T1000 (cell line): ENCODE measurements at places on chromosomes 2 and 18.

- no peak for DNase-seq
These were observed 910.8 kb upstream of the CDH2 start for GRCh38 chr18:29087616-29088246.

DNA sequence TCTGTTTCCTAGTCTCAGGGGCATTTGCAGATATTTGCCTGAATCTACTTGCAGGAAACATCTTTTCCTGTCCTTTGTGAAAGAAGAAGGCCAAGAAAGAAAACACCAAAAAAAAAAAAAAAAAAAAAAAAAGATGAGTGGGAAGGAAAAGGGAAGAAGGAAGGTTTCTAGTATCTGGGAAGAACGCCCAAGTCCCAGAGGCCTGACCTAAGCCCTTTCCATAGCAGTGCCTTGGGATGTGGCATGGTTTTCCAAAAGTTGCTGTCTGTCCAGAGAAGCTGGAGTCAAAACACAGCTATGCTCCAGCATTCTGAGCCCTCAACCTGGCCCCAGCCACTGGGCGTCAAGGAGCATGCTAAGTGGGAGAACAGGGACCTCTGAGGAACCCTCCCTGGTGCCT, 123.5 kb downstream of the INHBB start:
- DNase-seq: no peak

DNA sequence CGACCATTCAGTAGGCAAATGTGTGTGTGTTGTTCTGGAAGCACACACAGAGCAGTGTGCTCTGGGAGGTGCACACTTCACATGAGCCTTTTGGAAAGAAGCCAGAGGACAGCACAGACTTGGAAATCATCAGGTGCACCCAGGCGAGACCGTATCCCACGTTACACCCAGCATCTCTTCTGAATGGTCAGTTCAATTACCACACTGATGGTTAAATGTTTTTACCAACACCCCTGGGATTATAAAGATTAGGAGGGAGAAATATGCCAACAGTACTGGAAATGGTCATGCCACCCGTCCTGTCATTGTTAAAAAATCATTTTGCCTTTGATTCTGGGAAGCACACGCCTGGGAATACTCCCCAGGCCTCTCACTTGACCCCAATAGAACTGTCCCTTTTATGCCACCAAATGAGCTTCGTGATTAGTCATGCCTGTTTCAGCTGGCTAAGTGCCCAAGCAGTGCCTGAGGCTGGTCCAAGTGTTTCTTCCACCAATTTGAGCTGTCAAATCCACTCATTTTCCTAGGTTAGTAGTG, 183.7 kb downstream of the NRP2 start:
- no peak for DNase-seq

GRCh38 chr18:31268985-31269406, 49.0 kb upstream of the DSG1 start:
- DNase-seq: no peak

GRCh38 chr18:46421973-46422551, 235.0 kb downstream of the LOXHD1 start:
- DNase-seq: no peak

DNA sequence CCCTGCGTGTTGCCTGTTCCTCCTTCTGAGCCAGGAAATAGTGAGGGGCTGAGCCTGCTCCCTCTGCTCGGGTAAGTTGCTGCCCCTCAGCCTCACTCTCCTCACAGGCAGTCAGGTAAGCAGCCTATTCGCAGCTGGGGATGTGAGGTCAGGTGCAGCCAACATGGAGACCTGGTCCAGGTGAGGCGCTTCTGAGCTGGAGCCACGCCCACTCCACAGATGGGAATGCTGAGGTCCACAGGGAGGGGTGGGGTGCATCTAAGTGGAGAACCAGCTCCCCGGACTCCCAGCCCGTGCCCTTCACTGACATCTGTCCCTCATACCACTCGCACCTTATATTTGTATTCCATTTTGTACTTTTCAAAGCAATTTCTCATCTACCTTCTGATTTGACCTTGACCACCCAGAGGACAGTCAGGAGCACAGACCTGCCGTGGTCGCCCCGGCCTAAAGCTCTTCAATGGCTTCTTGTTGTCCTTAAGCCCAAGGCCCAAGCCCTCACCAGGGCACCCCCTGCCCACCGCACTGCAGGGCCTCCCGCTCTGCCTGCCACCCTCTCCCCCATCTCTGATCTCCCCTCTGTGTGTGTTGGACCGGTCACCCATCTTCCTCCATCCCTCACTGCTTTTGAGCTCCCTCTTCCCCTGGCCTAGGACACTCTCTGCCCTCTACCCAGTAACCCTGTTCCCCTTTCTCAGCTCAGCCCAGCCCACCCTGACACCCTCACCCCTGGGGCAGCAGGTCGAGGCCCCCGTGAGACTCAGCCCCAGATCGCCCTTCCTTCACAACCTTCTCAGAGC, 49.2 kb upstream of the TAF1B start:
- no peak for DNase-seq

DNA sequence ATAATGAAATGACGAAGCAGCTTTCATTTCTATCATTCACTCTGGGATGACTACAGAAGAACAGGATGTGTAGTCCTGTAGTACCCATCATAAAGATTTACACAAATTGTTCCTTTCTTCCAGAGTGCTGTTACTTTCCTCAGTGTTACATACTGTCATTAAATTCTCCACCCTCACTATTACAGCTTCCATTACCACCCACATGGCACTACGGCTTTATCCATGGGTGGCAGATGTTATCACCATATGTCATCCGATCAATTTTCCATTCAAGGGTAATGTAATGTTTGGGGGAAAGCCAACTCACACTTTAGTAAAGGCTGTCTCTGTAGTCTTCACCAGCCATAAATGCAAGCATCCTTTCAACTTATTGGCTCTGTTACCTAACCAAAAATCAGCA, 7.1 kb upstream of the CSRNP3 start:
- DNase-seq: no peak

DNA sequence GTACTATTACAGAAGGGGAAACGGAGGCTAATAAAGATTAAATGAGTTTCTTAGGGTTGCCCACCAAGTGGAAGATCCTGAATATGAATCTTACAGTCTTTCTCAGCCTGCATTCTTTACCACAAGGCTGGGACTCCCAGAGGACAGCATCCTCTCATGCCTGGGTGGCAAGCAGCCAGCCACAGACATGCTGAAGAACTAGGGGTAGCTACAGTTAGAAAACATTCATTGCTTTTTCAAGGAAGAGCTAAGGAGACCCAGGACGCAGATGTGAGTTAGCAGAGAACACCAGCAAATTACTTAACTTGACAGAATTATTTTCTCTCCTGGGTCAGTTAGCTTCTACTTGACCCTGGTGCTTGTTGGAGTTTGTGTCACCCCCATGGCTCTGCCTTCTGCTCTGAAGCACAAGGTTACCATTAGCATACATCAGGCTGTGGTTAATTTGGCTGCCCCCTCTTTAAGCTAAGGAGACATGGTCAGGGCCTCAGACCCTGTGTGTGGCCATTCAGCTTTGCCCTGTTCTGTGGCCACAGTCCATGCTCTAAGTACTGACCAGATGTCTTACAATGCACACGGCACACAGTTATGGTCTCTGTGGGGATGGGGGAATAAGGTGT, 132.3 kb upstream of the TNP1 start:
- DNase-seq: no peak

GRCh38 chr2:27428213-27428977, at the start of gene NRBP1:
Gene NRBP1 (plus strand): TSS chr2:27428631. CDS start chr2:27433274, 4,643 bp downstream.
- DNase-seq: peak; percentile 77

- DNase-seq: no peak
These were observed 16.1 kb downstream of the MTX2 start for GRCh38 chr2:176285321-176285720.

DNA sequence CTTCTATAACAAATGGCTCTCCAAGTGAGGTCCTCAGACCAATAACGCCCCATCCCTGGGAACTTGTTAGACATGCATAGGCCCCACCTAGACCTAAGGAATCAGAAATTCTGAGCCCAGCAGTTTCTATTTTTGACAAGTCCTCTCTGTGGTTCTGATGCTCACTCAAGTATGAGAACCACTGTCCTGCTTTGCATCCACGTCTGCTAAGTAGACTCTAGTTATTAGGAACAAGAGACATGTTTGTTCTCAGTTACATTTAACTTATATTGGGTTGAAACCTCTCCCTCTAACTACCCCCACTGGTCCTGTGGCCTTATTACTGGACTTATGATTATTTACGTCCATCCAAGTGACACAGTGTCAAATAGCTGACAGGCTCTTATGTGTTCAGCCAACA, 70.3 kb downstream of the TMEM17 start:
- no peak for DNase-seq

- peak; percentile 30 for DNase-seq
These were observed 1.1 kb downstream of the GLI2 start for GRCh38 chr2:120736624-120737339.

GRCh38 chr2:5507367-5507766, 184.8 kb upstream of the SOX11 start:
- DNase-seq: no peak

DNA sequence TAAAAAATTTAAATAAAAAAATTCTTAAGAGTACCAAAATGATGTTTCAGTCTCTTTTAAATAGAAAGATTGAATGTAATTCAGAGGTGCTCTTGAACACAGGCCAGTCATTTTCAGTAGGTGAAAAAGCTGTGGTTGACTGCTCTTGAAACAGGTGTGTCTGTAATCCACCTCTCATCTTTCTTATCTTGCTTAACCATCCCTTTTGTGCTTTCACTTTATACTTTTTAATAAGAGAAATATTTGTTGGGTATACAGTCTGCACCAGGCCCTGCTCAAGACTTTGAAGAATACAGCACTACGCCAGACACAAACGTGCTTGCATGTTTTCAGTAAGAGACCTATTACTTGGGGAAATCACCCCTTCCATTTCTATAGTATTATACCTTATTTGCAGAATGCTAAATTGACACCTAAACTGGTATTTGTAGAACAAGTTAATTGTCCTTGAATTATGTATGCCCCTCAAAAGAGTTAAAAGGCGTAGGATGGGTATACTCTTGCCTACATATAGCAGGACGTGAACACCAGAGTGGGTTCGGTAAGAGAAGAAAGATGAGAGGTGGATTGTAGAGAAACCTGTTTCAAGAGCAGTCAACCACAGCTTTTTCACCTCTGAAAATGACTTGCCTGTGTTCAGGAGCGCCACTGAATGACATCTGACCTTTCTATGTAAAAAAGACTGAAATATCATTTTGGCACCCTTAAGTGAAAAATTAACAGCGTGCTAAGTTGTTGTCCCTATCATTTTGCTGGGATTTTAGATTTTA, 4.0 kb upstream of the RTN4 start:
- DNase-seq: no peak

- no peak for DNase-seq
These were observed 133.3 kb downstream of the ALPK2 start for GRCh38 chr18:58495634-58496033.

DNA sequence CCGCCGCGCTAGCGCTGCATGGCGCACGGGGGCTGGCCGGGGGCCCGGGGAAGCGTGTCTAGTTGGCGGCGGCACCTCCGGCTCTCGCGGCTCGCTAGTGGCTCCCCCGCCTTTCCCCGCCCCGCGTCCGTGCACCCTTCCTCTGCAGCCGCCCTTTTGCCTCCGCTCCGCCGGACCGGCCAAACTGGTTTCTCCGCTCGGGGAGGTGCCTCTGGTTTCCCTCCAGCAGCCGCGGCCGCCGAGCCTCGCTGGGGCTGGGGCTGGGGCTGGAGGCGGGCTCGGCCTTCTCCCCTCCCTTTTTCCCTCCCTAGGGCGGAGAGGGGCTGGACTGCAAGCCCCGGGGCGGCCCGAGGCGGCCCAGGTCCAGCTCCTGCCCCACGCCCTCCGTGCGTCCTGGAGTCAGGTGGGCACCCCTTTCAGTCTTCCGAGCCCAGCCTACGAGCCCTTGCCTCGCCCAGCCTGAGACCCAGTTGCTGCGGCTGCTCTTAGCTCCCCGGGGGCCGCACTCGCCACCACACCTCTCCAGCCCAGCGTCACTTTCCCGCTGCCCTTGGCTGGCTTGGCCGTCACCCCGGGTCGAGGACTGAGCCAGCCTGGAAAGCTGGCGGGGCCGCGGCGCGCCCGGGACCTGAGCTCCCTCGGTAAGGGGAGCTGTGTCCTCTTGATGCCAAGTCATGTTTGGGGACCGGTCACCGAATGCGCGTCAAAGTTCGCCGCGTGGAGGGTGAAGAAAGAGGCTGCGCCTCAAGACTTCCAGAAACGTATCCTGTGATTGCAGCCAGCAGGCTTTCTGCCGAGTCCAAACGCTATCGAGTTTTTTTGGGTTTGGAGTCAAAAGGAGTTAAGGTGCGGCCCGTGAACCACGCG, at the start of gene ATP8B1:
ATP8B1 (minus strand) TSS at position 213 of the 867 bp plus-strand sequence. CDS start 71,508 bp downstream, outside the sequence.
- DNase-seq: no peak

DNA sequence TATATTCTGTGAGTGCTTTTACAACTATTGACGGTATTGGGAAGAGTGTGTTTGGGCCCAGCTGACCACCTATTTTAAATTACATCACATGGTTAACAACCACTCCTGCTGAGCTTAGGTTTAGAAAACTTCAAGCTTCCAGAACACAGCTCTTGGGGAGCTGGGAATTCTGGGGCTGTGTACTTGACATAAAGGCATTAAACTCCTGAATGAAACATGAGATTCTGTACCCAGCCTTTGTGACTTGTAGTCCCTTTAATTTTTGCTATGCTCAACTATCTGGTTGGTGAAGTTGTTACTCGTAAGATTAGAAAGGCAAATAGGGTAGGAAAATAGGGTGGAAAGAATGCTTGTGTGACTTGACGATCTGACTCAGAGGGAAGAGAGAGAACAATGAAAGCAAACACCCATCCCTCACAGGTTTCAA, 66.9 kb downstream of the LTBP1 start:
- no peak for DNase-seq

DNA sequence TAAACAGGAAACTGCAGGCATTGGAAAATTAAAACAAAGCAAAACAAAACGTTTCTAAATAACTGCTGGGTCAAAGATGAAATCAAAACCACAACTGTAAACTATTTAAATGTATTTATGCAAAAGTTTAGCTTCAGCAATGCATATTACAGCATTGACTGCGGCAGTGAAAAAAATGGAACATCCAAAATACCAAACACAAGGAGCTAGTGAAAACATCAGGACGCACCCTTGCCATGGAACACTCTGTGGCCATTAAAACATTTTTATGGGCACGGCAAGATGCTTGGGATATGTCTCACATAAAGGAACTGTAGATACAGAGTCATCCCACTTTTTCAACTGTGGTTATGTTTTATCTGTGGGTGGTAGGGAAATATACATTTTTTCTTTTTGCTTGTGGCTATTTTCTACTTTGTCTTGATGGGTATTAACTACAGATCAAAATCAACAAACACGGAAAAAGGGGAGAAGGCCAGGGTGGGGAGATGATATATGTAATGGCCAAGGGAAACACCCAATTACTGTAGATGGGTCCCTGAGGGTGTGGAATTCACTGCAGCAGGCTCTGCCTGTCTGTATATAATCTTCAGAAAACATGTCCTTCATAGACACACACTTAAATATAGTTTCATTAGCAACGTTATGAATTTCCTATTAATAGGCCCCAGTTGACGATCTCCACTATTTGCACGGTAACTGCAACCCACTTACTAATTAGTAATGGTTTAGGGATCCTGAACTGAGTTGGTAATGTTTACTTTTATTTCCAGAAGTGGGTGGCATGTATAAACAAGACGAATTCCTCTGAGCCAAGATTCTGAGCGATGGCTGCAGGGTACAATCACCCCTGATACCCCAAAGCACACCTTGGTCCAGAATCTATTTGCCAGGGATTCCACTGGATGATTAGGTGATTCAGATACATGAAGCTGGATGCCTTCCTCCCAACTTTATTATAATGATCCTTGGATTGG, 110.5 kb downstream of the ACKR3 start:
- peak; percentile 29 for DNase-seq
